ENCODE measurements at places on chromosomes 5 and 9. TPM values are rescaled to one million over a fixed set of nuclear protein-coding genes. Genes with fewer than 3 reads are reported as not detected.

The CCDC171 gene
- polyA plus RNA-seq = 0.59 TPM

The ZFP2 gene
- polyA plus RNA-seq = 0.29 TPM

The KCTD16 gene
- polyA plus RNA-seq = 0.07 TPM

The LHX3 gene
- not detected for polyA plus RNA-seq

The GALNT12 gene
- not detected for polyA plus RNA-seq

The F2RL2 gene
- not detected for polyA plus RNA-seq

The LCN10 gene
- 0.84 TPM for polyA plus RNA-seq

The FOXD4 gene
- polyA plus RNA-seq = 0.15 TPM

The ARHGEF37 gene
- polyA plus RNA-seq = 0.39 TPM

The ADAM19 gene
- polyA plus RNA-seq = 0.74 TPM

The EQTN gene
- polyA plus RNA-seq = not detected

The TCOF1 gene
- 10.1 TPM for polyA plus RNA-seq

The NUP214 gene
- polyA plus RNA-seq = 8.4 TPM

The SAP30L gene
- polyA plus RNA-seq = 27.9 TPM

The SLC1A3 gene
- polyA plus RNA-seq = not detected

The TMEM252 gene
- not detected for polyA plus RNA-seq

DNA sequence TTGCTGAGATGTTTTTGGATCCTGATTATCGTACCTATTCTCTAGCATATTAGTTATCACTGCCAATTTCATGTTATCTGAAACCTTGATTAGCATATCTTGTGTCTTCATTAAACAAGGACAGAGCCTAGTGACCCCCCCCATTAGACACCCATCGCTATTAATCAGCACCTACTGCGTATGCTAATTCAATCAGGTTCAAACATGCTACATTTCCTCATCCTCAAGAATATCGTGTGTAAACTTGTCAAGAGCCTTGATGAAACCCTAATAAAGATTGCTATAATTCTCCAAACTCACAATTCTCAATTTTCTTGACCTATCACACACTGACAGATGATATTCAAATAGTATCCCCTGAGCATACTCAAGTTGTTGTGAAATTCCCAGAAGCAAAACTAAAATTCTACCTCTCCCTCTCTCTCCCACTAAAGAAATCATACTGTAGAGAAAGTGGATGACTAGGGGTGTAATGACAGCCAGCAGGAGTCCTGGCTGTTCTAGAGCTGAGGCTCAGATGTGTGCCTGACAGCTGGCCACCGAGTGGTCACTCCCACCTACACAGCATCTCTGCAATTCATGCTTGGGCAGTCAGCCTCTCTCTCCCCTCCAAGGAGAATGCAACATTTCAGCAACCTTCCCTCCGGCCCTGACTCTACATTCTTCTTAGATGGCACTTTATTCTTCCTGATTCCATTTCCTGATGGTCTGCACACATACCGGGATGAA, 9.2 kb upstream of the ZNF354A start:
- no peak for DNase-seq

DNA sequence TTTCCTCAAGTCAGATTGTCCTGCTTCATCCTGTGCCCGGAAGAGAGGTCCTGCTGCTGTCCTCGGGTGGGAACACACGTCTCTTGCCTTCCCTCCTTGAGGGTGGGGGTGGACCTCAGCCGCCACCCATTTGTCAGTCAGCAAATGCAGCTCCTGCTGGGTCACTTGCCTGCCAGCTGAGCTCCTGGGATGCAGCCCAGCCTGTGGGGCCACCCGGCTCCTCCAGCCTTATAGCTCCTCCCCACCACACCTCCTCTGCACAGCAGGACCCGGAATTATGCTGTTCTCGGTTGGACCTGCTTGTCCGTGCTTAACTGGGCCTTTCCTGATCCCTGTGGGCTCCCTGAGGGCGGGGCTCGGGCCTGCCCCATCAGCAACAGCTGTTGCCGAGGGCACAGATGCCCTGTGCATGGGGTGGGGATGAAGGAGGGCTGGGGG, 52.7 kb downstream of the RXRA start:
- DNase-seq = no peak

DNA sequence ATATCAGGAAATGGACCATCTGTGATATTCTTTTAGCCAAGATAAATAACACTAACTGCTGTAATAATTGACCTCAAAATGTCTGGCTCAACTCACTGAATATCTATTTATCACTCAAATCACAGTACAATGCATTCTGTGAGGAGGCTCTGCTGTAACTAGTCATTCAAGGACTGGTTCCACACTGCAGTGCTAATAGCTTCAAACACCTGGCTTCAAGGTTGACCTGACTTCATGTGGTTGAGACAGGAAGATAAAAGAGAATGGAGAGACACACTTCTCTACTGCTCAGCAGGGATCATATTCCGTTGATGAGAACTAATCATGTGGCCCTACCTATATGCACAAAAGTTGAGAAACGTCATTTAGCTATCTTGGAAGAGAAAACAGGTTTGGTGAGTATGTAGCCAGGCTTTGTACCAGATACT, 3.4 kb upstream of the RHOBTB3 start:
- DNase-seq = peak; percentile 18

DNA sequence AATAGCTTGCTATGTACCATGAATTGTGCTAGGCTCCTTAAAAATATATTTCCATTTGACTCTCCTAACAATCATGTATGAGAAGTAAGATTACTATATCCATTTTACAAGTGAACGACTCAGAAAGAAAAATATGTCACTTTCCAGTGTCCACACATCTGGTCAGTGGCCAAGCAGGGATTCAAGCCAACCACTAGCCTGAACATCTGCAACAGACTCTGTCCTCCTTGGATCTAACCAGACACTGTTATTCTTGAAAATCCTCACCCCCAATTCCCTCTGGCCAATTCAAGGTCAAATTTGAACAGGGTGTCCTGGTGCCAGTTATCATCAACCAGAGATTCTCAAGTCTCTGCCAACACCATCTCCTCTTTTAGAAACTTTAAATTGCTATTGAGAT, 344.1 kb upstream of the WWC1 start:
- no peak for DNase-seq

DNA sequence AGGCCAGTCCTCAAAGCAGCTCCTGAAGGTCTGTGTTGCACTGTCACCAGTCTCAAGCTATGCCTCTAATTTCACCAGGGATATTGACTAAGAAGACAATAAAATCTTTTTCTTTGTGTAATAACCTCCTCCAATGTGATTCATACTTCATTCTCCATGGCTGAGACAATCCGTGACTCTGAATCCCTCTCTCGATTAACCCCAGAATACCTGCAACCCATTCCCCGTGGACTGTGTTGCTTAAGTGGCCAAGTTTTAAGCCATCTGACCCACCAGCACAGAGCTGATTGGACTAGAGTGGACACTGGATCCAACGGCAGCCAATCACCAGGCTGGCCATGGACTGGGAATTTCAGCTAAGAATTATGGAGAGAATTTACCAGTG, 5.4 kb upstream of the CCIN start:
- DNase-seq = no peak

DNA sequence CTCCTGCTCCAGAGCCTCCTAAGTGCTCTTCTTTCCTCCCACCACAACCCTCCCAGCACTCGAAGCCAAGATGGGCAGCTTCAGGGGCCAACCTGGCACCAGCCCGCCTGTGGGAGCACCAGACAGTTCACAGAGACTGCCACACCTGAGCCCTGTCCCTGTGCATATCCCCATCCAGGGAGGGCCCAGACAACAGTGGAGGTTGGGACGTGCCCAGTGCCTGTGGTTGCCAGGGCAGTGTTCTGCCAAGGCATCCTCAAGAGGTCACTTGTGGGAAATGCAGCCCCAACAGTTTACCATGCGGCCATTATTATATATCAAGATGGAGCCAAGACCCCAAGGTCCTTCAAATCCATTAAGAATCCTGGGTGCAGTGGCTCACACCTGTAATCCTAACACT, 23.0 kb upstream of the TRIO start:
- DNase-seq = no peak

DNA sequence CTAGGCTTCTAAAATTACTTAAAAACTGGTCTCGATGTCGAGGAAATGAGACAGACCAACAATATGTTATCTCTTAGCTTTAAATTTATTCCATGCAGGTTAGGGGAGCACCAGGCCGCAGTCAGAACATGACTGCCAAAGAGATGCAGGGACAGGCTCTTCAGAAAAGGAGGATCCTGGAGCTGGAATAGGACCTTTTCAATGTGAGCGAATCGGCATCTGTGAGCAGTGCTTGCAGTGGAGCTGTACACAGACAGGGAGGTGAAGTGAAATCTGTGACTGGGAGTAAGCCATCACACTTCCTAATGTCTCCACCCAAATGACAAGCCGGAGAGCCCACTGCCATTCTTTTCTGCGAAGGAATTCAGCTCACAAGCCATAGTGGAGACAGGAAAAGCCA, 78.2 kb downstream of the EFNA5 start:
- no peak for DNase-seq

DNA sequence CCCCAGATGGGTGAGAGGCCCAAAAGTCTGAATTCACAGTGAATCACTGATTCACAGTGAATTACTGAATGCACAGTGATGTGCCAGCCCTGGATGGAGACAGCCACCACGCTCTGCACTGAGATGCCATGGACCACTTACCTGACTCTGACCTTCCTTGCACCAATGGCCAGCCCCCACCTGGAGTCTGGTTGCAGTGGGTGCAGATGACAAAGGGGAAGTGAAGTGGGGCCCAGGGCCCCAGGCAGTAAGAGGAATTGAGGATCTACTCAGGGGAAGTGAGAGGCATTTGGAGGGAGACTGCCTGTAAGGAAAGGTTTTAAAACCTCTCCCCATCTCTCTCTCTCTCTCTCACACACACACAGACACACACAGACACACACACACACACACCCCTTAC, 412.1 kb downstream of the CYLC2 start:
- no peak for DNase-seq

- DNase-seq = no peak
Observed at GRCh38 chr5:79518718-79519117, 4.8 kb upstream of the HOMER1 start.

GRCh38 chr9:109507421-109507838, 9.3 kb upstream of the PTPN3 start:
- DNase-seq = peak; percentile 92

DNA sequence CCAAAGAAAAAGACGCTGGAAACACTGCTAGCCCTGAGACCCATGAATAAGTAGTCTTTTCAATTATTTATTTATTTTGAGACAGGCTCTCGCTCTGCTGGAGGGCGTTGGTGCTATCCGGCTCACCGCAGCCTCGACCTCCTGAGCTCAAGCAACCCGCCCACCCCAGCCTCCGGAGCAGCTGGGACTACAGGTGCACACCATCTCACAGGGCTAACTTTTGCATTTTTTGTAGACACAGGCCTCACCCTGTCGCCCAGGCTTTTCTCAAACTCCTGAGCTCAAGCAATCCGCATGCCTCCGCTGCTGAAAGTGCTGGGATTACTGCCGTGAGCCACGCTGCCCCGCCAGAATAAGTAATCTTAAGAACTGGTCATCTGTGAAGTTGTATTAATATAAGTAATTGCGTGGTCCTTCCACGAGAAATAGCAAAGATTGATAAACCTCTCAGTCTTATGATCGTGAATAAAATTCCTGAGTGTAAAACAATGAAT, 1.6 kb downstream of the ANXA2R start:
- DNase-seq = no peak

DNA sequence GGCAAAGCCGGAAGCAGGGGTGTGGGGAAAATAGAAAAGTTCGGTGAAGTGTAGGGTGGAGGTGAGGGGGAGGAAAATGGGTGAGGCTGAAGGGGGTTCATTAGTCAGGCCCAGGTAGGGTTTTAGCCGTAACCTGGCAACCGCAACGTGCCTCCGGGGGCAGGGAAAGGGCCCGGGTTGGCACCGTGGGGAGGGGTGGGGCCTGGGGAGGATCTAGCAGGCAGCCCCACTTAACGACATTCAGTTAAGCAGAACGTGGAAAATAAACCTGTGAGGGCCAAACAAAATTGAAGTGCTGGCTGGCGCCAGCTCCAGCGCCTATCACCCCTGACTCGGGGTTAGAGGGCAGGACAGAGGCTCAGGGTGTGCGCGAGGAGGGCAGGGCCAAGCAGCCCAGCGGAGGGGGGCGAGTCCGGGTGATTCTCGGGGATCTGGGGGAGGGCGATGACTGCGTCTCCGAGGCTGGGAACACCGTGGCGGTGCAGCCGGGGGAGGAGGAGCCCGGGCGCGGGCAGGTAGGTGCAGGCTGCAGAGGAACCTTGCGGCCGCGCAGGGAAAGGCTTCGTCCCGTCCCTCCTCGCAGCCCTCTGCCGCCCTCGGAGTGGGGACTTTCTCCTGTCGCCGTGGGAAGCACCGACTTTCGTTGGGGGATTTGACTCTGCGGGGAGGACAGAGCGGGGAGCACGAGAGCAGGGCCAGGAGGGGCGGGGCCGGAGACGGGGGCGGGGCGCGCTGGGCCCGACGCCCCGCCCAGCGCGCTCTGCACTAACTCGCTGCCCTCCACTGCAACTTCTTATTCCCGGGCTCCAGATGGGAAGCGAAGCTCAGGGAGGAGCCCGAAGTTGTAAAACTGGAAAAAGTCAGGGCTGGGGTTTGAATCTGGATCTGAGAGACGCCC, 5.1 kb downstream of the RGS14 start:
- no peak for DNase-seq

DNA sequence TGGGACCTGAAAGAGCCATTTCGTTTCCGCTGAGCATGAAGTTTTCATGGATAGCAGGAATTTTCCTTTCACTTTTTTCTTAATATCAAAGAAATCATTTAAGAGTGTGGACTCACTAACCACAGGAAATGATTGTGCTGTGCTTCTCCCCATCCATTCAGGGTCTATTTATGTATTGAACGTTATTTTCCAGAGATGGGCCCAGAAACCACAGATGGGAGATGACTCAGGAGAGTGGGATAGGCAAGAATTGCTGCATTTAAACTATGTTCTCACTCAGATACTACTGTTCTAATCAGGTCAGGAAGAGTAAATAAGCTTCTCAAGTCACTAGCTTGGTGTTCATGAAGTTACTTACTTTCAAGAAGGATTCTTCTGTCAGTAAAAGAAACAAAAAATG, 763.8 kb downstream of the DTWD2 start:
- DNase-seq = no peak

- no peak for DNase-seq
Observed at GRCh38 chr9:137951597-137952490, 74.3 kb downstream of the CACNA1B start.

DNA sequence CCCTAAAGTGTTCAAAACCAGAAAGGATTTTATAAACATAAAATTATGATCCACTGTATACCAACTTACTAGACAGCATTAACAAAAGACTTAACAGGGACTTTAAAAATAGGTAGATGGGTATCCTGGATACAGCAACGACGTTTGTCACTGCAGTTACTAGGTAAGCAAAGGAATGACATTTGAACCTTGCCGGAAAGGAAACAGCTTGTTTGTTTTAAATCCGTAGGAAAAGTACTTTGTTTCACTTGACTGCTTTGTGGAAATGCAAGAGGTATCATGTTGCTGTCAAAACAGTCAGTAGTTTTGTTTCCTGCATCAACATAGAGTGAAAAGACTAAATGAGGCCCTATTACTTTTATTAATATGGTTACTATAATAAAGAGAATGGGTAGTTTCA, 122.9 kb downstream of the CDC42SE2 start:
- peak; percentile 82 for DNase-seq

DNA sequence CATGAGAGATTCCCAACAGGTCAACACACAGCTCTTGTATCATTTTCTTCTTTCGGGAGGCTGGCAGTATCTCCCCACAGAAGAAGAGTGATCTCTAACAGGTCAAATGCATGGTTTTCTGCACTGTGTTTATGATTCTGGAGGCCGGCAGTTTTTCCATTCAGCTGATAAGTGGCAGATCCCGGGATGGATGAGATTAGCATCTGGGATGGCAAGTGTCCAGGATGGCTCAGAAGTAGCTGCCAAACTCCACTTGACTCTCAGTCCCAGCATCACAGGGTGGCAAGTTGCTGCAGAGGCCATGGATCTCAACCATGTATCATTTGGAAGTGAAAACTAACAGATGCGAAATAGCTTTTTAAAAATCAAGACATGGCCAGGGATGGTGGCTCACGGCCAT, 97.8 kb upstream of the SLC44A1 start:
- DNase-seq = no peak

GRCh38 chr5:40165789-40166728, 513.7 kb upstream of the PTGER4 start:
- DNase-seq = no peak
